Hematopoietic multipotent progenitor cell treated with erythropoietin and hydrocortisone succinate and interleukin-3 and kit ligand, for 8 days (in vitro differentiated cells): ENCODE measurements at places on chromosomes 16 and 17.

GRCh38 chr16:79563921-79564320 lies 36.6 kb downstream of the MAF start:
- DNase-seq: no peak

- DNase-seq: peak; percentile 41
Observed at GRCh38 chr17:45293413-45294211, 23.2 kb downstream of the MAP3K14 start.

GRCh38 chr17:43810823-43811222 lies 22.1 kb downstream of the MPP3 start:
- DNase-seq: no peak

DNA sequence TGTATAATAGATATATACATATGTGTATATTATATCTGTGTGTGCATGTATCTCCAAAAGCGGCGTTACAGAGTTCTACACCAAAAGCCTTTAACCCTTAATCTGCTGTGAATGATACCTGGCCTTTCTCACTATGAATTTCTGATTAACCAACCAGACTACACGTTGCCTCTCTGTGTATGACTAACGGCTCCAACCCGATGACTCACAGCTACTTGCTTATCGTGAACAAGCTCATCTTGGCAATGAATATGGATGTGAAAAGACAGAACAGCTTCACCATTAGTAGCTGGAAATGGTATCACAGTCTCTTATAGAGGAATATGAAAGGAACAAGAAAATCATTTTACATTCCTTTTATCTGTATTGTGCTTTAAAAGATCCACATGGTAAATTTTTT lies 23.8 kb upstream of the ARHGAP44 start:
- DNase-seq: no peak

GRCh38 chr16:50520451-50521245 lies 27.5 kb upstream of the NKD1 start:
- DNase-seq: no peak

DNA sequence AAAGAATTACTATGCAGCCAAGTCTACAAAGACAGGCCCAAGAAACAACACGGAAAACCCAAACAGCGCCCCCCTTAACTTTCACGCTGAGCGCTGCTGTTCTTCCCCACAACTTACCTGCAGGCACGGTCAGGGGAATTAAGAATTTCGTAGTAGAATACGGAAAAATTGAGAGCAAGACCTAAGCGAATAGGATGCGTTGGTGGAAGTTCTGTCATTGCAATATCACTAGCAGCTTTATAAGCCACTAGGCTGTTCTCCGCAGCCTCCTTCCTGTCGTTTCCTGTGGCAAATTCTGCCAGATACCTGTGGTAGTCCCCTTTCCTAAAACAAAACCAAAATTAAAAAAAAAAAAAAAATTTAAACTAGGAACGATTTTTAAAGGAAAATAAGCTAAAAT lies 39.0 kb downstream of the YWHAE start:
- no peak for DNase-seq

- no peak for DNase-seq
Observed at GRCh38 chr16:47565454-47565853, 104.3 kb downstream of the PHKB start.

DNA sequence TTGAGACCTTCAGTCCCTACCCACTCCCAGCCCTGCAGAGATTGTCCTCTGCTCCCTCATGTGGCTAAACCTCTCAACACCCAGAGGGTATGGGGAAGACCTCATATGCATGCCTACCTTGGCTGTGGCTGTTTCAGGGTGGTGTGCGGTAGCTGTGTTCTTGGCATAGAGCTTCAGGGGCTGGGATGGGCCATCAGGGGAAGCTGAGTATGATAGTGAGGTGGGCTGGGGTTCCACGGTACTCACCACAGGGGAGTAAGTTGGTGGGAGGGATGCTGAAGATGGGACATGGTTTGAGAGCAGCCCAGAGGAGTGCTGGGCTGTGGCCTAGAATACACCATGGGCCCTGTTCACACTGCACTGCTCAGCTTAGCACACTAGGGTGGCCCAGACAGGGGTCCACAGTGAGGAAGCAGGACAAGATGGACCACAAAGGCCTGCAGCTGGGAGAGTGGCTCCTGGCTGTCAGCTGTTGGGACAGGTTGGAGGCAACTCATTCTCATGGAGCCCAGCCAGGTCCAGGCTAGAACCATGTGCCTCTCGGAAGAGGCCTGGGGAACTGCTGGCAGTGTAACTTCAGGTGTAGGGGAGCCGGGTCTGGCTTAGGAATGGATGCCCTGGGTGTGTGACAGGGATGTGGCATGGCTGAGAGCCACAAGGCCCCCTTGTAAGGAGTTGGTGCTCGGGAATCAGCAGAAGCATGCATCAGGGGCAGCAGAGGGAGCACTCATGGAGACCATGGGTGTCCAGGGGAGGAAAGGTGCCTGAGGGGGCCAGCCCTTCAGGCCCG lies 3.1 kb downstream of the MFAP4 start:
- DNase-seq: no peak

DNA sequence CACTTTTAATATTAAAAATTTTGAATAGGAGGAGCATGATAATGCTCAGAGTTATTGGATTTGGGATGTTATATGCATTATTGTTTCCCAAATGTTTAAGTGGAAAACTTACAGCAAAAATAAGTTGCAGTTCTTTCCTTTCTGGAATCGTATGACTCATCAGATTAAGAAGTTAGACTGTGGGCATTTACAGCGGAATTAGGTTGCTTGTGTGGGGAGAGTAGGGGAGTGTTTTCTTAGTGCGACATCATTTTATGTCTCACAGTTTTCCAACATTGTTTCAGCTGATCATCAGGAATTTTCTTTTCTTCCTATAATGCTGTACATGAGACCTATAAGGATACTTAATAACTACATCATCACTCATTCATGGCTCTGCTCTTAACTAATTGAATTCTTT lies 1631.8 kb downstream of the CDH8 start:
- no peak for DNase-seq

GRCh38 chr16:11668623-11669379 lies 546 bp downstream of the SNN start:
- no peak for DNase-seq

- no peak for DNase-seq
Observed at GRCh38 chr17:43967251-43967875, 13.6 kb upstream of the PYY start.

DNA sequence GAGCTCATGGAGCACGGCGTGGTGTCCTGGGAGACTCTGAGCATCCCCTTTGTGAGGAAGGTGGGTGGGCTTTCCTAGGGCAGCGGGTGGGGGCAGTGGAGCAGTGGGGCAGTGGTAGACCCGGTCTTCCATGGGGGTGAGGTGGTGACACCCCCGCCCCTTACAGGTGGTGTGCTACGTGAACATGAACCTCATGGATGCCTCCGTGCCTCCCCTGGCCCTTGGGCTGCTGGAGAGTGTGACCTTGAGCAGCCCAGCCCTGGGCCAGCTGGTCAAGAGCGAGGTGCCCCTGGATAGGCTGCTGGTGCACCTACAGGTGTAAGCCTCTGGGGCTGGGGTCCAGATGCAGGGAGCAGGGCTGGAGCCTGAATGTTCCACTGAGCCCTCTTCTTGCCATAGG lies 1.6 kb downstream of the ELMO3 start:
- no peak for DNase-seq

DNA sequence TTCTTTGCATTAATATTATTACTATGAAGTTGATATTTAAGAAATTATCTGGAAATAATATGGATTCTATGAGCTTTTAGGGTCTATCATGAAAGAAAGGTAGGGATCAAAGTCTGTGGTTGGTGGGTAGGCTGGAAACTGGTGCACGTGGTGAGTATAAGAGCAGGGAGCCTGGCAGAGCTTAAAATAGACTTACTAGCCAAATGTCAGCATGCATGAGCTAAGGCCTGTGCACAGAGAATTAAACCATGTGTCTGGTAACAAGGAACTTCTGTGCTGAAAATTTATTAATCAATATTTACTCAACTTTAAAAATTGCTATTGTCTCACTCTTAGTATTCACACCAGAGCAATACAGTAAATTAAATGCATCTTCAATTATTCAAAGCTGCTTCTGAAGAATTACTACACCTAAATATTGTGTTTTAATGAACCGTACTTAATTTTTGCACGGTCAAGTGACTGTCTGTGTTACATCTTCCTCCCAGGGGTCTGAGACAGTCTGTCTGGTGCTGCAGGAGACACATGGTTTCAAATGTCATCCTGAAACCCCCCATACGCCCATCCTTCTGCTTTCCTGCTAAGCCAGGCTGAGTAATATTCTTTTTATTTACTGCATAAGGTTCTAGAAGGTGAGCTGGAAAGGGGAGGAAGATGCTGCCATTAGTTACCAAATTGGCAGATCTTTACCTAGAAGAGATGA lies 161.0 kb upstream of the NLRP1 start:
- DNase-seq: no peak

- no peak for DNase-seq
Observed at GRCh38 chr16:89733792-89734191, 12.5 kb downstream of the ZNF276 start.

GRCh38 chr16:19021747-19022146 lies 38.0 kb downstream of the TMC7 start:
- DNase-seq: no peak

GRCh38 chr16:48963901-48964615 lies 317.6 kb downstream of the CBLN1 start:
- DNase-seq: no peak

- no peak for DNase-seq
Observed at GRCh38 chr17:48003417-48004151, 32.7 kb downstream of the CDK5RAP3 start.

GRCh38 chr16:80851831-80852230 lies 47.4 kb upstream of the CDYL2 start:
- no peak for DNase-seq

DNA sequence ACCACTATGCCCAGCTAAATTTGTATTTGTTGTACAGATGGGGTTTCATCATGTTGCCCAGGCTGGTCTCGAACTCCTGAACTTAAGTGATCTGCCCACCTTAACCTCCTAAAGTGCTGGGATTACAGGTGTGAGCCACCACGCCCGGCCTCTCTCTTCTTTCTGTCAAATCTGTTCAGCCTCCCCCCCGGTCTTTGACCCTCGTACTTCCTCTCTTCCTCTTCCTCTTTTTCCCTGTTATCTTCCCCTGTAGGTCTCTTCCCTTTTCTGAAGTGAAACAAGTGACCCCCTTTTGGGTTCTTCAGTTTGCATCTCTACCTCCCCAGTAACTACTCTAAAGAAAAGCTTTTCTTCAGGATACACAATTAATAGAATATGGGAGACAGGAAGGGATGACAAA lies 31.7 kb upstream of the DHX40 start:
- DNase-seq: no peak

DNA sequence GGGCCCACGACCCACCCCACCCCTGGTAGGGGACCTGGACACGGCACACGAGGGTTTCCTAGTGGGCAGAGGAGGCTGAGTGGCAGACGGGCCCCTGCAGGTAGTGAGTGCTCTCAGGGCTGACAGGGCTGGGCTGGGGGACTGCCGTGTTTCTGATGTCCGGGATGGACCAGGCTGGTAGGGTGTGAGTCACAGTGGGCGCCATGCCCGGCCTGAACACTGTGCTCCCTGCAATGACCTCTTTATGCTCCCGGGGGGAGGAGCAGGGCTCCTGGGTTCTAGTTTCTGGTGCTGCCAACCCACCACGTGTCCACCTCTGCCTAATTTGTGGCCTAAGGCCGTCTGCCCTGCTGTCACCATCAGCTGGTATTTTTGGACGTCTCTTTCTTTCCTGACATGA lies 26.3 kb downstream of the ARHGAP23 start:
- DNase-seq: no peak

DNA sequence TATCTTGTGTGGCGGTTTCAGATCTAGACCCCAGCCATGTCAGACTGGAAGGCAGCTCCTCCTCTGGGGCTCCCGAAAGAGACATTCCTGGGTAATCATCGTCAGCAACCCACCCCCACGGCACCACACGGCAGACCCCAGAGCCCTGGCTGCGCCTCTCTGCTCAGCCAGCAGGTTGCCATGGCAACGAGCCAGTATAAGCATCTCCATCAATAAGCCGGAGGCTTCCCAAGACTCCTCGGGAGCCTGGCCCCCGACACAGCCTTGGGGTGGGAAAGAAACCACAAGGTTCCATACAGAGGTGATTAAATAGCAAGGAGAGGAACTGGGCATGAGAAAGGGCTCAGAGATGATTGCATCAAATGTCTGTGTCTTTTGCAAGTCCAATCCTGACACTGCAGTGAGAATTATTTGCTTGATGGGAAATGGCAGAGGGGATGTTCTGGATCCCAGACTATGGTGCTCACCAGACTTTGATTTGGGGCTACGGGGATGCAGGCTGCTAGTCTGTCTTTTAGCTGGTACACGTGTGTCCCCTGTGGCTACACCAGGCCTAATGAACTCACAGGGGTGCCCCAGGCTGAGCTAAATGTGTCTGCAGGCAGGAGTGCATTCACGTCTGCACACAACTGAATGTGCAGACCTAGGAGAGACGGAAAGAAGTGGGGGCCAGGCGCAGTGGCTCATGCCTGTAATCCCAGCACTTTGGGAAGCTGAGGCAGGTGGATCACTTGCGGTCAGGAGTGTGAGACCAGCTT lies 320.5 kb upstream of the TNRC6C start:
- no peak for DNase-seq

DNA sequence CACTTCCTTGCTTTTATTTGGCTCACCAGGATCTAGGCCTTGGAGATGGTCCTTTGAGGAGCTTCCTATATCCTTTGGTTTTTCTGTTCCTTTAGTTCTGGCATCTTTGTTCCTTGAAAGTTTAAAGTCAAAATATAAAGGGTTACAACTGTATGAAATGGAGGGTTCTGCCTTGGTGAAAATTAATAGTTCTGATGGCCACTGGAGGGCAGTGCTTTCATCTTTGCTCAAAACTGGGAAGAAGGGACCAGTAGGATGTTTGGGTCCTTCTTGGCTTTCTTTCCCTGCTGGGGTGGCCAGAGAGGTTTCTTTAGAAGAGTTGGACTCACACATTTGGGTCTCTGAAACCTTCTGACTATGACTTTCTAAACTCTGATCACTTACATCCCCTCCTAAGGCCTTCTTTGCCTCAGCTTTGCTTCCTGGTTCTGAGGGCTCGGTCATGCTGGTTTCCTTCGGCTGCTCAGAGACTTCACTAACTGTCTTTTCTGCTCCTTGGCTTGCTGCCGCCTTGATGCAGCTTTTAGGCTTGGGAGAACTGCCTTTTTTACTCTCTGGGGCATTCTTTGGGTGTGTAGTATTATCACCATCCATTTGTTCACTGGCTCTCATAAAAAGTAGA lies 10.9 kb upstream of the ITGA2B start:
- peak; percentile 49 for DNase-seq

DNA sequence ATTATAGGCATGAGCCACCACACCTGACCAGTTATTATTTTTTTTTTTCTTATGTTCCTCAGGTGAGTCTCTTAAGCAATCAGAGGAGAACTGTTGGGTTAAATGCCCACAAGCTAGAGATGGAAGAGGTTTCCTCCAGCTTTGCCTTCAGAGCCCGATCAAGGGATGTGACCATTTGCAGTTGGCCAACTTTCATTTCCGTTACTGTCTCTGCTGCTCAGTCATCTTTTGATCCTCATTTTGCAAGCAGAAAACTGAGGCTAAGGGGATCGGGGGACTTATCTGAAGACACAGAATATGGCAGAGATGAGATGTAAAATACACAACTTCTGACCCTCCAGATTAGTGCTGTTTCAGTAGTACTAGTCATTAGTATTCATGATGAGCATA lies 188.8 kb downstream of the RAB11FIP4 start:
- no peak for DNase-seq

GRCh38 chr17:62870030-62870541 lies 62.0 kb upstream of the MARCHF10 start:
- DNase-seq: no peak

- DNase-seq: no peak
Observed at GRCh38 chr16:54303613-54304012, 17.0 kb upstream of the IRX3 start.

- DNase-seq: no peak
Observed at GRCh38 chr17:29357821-29358232, 32.3 kb upstream of the TAOK1 start.

- DNase-seq: no peak
Observed at GRCh38 chr17:35774499-35774898, 13.8 kb downstream of the C17orf50 start.
